NCI-H1105 (cell line): ENCODE measurements at places on chromosomes 2 and 18.
A peak's percentile ranks its signal among the peaks of the same experiment; 100 is the strongest.

- no peak for DNase-seq
Measured at GRCh38 chr2:73984922-73985307, 205 bp downstream of the TET3 start.

DNA sequence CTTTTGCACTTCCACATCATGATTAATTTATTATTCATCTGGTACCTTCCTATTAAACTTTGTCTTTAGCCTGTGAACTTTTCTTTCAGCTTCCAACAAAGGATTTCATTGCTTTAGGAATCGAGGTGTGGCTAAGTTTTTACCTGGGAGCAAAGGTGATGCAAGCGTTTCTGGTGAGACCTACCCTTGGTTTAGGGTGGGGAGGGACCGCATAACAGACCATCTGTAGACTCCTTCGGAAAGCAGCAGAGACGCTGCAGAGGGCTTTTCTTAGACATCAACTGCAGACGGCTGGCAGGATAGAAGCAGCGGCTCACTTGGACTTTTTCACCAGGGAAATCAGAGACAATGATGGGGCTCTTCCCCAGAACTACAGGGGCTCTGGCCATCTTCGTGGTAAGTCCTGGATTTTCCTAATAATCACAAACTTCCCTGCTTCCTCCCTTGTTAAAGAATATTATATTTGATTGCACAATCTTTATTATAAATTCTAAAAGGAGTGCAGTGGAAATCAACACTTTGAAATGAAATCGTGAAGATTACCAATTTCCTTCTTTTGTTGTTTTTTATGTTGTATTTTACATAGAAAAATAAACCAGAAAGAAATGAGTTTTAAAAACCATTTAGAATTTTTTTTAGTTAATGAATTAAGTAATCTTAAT lies at the start of gene DSG3:
TSS of gene DSG3 (plus strand) at position 212 of the 662 bp plus-strand sequence. CDS start at position 349, 137 bp downstream.
- no peak for DNase-seq

GRCh38 chr2:60498127-60498815 lies 55.2 kb downstream of the BCL11A start:
- no peak for DNase-seq

DNA sequence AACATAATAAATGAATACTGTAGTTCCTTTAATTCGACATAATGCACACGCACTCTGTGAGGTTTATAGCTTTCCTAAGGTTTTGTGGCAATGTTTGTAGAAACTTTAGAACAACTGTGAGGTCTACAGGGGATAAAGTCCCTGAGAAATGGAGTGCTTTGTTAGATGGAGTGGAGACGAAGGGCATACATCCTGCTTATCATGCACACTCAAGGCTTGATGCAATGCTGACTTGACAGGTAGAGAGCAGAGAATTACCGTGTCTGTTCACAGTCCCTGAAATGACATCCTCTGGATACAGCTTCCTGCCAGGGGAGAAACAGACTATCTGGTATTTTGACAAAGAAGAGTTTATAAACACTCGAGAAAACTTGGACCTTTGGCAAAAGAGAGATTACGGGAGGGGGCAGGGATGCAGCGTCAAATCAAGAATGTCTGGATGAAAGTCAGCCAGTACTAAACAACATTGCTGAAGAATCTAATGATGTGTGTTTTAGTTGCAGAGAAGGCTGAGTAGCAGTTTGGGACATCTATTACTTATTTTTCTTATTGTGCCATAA lies 766.9 kb upstream of the ZEB2 start:
- no peak for DNase-seq

- DNase-seq: no peak
Measured at GRCh38 chr18:37871561-37871960, 306.0 kb upstream of the CELF4 start.

GRCh38 chr18:13221869-13222855 lies 3.6 kb downstream of the LDLRAD4 start:
- peak; percentile 79 for DNase-seq

- no peak for DNase-seq
Measured at GRCh38 chr2:178225006-178225805, 30.9 kb downstream of the OSBPL6 start.

GRCh38 chr2:198283146-198283545 lies 478.8 kb downstream of the PLCL1 start:
- DNase-seq: no peak
